ENCODE measurements at places on chromosomes 6 and 20. TPM values are rescaled to one million over a fixed set of nuclear protein-coding genes. Genes with fewer than 3 reads are reported as not detected.
A peak's percentile ranks its signal among the peaks of the same experiment; 100 is the strongest.

GRCh38 chr6:32852018-32852843 lies 1.3 kb downstream of the TAP1 start:
- no peak for DNase-seq

DNA sequence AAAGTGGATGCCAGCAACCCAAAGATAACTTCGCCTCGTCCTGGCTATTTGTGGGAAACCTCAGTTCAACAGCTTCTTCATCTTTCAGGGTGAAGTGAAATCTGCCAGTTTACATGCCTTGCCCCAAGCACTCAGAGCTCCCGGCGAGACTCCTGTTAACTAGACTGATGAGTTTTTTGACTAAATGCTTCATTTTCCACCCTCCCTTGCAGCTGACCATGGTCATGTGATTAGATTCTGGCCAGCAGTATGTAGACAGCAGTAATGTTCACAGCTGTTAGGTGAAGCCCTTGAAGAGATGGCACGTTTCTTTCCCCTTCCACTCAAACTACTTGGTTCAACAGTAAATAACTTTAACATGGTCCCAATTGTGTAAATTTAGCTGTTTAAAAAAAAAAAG lies 718.8 kb upstream of the FLRT3 start:
- no peak for DNase-seq

- no peak for DNase-seq
These were observed 143.7 kb upstream of the GGTLC1 start for GRCh38 chr20:24132246-24132645.

DNA sequence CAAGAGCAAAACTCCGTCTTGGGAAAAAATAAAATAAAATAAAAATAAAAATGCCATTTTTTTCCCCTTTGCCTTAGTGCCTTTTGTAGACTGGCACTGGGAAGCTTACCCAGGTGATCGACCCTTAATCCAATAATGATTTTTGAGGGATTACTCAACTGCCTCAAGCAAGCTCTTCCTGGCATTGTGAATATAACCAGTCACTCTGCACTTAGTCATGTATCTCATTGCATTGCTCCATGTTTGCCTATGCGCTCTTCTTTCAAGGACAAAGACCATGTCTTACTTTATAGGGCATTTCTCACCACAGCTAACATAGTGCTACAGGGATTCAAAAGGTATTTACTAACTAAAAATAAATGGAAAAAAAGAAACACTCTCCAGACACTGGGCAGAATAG lies 13.0 kb downstream of the GFOD1 start:
- DNase-seq, result no peak

DNA sequence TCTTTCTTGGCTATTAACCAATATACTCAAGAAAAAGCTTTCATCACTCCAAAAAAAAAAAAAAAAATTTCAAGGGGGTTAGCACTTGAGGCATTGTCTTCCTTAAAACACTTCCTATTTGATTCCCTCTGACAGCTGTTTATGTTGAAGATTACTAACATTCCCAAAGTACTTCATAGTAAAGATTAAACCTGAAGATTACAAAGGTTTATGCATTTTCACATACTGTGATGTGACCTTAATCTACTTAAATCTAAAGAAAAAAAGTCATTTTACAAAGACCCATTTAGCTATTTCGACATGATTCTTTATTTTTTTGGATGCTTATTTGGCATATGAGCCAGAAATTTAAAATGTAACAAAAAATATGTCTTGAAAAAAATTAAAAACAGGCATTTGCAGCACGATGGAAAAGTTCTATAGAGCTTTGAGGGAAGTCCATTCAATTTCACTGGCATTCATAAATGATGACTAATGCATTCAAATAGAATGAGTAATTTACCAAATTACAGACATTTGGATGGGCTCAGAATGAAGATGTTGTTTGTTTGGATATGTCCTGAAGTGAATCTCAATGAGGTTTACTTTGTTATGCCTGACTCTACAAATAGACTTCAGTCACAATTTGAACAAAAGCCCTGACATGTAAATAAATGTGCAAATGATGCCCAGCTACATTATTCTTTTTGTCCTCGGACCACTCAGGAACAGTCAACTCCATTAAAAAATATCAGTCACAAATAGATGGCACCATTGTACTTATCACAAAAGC lies 674.6 kb upstream of the MARCKS start:
- no peak for DNase-seq

- no peak for DNase-seq
These were observed 9.8 kb upstream of the DCBLD1 start for GRCh38 chr6:117472667-117473066.

DNA sequence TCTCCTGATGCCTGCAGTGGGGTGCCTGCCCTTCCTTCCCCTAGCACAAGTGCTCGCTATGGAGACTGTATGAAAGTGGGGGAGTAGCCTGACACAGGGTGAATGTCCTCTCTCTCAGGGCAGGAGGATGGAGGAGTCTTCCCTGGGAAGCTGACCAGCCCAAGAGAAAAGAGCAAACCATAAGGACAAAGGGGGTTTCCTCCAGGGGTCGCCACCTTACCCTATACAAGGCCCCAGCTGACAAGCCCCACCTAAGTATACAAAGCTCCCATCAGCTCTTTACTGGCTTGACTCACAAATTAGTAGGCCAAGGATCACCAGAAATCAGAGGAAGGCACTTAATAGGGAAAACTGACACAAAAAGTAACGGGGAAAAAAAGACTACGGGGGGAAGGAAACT lies 54.1 kb downstream of the PLAGL1 start:
- DNase-seq, result no peak

DNA sequence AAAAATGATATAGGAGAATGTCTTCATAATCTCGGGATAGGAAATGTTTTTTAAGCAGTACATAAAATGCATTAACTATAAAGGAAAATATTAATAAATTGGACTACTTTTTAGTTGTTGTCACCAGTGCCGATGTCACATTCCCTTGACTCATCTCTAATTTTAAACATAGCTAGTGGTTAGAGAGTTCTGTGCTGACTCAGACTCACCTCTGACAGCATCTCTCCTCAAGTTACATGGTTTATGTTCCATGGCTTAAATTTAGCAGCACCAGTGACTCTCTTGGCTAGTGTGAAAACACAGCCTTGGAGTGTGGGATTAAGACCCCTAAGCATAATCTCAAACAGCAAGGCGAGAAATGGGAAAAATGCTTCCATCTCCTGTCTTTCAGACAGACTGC lies 311.8 kb upstream of the MMS22L start:
- no peak for DNase-seq

DNA sequence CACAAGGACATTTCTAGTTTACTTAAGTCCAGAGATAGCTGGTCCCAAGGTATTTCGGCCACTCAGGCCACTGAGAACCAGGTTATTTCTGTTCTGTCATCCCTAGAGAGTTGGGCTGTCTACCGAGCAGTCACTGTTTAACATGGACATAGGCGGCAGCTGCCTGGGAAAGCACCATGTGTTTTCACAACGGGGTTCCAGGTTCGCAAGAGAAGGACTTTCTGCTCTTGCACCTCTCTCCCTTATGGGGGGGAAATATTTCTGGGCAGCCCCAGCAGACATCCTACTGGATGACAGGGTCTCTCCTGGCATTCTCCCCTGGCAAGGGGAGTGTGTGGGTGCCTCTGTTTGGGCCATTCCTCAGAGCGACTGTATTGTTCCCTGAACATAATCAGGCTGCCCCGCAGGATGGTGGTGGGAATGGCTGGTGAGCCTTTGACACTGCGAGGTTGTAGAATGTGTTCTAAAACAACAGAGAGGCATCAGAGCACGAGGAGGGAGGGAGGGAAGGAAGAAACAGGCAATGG lies 64.4 kb upstream of the DUSP22 start:
- no peak for DNase-seq

- DNase-seq, result no peak
These were observed 89.5 kb upstream of the SIM1 start for GRCh38 chr6:100554228-100554627.

- DNase-seq, result no peak
These were observed 179.2 kb upstream of the BMP2 start for GRCh38 chr20:6588296-6588695.

GRCh38 chr6:56399250-56399671 lies 151.9 kb upstream of the COL21A1 start:
- DNase-seq, result no peak

- no peak for DNase-seq
These were observed 109.2 kb upstream of the CDYL start for GRCh38 chr6:4666886-4667513.

DNA sequence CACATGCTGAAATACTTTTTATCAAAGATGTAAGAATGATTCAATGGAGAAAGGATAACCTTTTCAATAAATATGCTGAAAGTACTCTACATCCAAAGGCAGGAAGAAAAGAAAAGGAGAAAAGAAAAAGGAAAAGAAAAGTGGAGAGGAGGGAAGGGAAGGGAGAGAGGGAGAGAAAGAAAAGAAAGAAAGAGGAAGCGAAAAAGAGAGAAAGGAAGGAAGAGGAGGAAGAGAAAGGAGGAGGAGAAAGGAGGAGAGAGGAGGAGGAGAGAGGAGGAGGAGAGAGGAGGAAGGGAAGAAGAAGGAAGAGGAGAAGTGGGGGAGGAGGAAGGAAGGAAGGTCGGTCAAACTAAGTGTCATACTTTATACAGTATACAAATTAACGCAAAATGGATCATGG lies 297.4 kb upstream of the HSF2 start:
- DNase-seq, result no peak

- no peak for DNase-seq
These were observed 128.2 kb upstream of the PTPN1 start for GRCh38 chr20:50381771-50382593.

DNA sequence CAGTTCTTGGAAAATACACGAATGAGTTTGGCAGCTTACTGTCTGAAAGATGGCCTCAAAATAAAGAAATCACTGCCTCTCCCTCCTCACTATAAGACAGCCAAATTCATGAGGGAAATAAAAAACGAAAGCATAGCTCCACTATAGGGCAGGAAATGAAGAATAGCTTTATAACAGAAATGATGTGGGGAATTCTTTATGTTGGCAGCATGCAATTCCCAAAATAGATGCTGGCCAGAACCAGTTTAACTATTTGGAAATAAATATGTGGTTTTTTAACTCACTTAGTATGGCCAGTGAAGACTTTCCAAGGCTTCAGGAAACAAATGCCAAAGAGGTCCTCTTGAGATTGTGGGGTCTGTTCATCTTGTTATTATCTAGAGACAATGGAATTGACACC lies 100.5 kb downstream of the TBX18 start:
- DNase-seq, result no peak

- DNase-seq, result no peak
These were observed 42.4 kb upstream of the PLCB1 start for GRCh38 chr20:8089668-8090067.

DNA sequence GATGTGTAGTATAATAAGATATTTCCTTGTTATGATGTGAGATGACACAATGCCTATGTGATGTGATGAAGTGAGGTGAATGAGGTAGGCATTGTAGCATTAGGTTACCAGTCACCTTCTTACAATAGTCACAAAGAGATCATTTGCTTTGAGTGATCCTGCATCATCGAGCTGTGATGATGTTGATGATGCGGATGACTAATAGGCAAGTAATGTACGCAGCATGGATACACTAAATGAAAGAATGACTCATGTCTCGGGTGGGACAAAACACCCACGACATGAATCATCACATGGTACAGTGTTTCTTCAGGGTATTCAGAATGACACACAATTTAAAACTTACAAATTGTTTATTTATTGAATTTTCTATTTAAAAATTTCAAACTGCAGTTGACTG lies 806.3 kb upstream of the GJE1 start:
- DNase-seq, result no peak

- no peak for DNase-seq
These were observed 40.8 kb downstream of the ITCH start for GRCh38 chr20:34403908-34404307.

DNA sequence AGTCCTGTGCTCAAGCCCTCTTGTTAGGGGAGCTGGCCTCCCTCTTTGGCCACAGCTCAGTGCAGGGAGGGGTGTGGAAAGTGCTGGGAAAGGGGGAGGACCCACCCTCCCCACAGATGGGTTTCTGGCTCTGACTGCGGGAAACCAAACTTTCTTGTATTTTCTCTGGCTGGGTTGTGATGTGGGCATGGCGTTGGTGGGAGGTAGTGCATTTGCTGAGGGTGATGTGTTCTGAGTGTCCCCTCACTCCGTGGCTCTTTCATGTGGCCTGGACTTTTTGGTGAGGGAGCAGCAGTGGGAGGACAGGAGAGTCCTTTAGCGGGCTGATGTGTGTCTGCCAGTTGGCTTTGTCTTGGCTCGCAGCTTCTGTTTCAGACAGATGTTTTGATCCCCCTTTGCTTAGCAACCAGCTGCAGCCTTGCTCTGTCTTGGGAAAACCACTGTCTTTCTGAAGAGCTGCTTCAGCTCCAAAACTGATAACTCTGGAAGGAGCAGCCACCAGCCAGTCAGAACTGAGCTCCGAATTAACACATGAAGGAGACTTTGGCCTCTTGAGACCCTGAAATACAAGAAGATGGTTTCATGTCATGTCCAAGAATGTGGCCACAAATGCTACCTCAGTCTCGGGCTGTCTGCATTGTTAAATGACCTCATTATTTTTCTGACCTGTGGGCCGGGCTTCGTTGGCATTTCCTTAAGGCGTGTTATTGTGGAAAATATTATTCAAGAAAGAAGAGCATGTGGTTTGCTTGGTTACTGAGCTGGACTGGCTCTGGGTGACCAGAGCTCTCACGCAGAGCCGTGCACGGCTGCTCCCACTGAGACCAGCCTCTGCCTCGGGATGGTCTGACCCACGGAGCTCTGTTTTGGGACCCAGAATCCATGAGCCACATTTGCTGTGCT lies 21.5 kb downstream of the SYNJ2 start:
- peak; percentile 82 for DNase-seq

GRCh38 chr6:44068607-44069296 lies 58.5 kb downstream of the MRPL14 start:
- no peak for DNase-seq

GRCh38 chr6:31763619-31763940 lies 1.1 kb downstream of the SAPCD1 start:
- DNase-seq, result no peak

EFCAB8 gene
- not detected for total RNA-seq

ASIP gene
- not detected for total RNA-seq

SPATS1 gene
- total RNA-seq, result not detected

FOXF2 gene
- 3.0 TPM for total RNA-seq

ULBP3 gene
- 2.1 TPM for total RNA-seq

KHDC1L gene
- not detected for total RNA-seq

FOXS1 gene
- not detected for total RNA-seq

MYLIP gene
- total RNA-seq, result 39.8 TPM

PRDM13 gene
- total RNA-seq, result not detected

OR2H1 gene
- total RNA-seq, result not detected
